ENCODE measurements at places on chromosomes 2 and 18.

DNA sequence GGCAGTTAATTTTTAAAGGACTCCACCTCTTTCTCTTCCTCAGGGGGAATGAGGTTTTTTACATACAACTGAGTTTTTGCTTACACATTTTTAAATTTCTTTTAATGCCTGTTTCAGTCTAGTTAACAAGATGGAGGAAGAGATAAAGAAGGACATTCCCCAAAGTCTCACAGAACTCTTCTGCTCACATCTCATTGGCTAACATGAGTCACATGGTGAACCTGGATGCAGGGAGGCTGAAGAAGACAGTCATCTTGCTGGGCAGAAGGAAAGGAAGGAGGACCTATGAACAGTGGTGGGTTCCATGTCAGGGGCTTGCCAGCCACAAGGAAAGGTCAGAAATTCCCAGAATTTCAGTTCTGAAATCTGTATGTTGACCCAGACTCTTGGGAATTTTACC lies 10.4 kb upstream of the ST8SIA5 start:
- DNase-seq = no peak

DNA sequence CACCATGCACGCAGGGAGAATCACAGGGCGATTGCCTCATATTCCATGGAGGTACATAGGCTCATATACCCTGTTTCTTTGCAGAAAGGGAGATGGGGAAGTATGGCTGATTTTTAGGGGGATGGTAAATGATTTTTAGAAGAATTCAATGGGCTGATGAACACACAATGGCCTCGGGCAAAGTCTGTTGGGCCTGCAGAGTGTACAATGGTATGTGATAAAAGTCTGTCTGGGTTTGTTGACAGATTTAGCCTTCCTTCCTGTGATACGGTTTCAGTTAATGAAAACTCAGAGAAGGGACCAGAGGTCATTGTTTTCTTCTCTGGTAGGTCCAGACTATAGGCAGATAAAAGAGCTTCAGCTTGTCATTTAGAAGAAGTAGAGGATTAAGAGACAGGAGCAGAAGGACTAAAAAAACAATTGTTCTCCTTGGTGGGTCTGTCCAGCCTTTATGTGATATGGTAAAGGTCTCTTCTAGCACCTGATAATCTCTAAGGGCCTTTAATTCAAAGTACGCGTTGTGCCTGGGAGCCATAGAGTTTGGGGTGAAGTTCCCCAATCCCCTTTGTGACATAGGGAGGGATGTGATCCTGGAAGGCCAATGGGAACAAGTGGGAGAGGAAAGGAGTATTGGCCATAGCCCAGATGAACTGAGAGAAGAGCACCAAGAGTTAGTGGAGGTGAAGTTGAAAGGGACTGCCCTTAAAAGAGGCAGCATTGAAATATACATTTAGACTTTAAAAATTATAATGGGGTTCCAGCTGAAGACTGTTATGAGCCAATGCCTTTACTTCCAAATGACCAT lies 107.5 kb upstream of the SERPINE2 start:
- DNase-seq = no peak

GRCh38 chr2:126448611-126449010 lies 207.3 kb upstream of the GYPC start:
- DNase-seq = no peak

GRCh38 chr2:187075199-187075635 lies 226.2 kb upstream of the ZSWIM2 start:
- no peak for DNase-seq

GRCh38 chr2:86790676-86791572 lies at the start of gene CD8A:
TSS of gene CD8A (minus strand) at chr2:86790913. CDS start at chr2:86790825, 88 bp downstream.
- no peak for DNase-seq

DNA sequence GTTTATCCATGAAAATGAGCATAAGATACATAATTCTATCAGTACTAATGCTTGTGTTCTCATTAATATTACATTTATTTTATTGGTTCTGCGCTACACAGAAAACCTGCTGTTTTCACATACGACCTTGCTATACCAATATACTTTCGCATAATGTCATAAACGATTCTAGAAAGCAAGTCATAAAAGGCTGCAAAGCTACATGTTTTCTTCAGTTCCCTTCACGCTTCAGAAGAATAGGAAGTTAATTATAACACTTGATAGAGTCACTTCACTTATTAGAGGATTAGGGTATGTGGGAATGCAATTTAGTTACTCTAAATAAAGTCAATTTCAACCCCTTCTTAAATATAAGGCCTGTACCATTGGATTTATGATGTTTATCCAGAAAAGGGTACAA lies 29.0 kb downstream of the PSME4 start:
- no peak for DNase-seq

DNA sequence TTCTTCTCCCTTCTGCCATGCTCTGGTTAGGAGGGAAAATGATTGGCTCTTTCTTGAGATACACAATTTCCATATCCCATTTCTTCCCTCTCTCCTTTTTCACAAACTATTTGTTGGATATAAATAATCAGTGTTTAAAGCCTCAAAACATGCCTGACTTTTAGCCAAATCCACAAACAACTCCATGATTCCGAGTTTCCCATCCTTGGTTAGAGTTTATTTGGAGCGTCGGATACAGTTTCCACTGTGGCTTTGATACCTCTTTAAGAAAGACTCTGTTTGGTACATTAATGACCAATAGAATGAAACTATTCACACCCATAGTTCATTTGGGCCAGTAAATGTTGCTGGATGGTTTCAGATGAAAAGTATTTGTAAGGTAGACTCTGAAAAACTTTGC lies 5.9 kb upstream of the FHL2 start:
- no peak for DNase-seq

DNA sequence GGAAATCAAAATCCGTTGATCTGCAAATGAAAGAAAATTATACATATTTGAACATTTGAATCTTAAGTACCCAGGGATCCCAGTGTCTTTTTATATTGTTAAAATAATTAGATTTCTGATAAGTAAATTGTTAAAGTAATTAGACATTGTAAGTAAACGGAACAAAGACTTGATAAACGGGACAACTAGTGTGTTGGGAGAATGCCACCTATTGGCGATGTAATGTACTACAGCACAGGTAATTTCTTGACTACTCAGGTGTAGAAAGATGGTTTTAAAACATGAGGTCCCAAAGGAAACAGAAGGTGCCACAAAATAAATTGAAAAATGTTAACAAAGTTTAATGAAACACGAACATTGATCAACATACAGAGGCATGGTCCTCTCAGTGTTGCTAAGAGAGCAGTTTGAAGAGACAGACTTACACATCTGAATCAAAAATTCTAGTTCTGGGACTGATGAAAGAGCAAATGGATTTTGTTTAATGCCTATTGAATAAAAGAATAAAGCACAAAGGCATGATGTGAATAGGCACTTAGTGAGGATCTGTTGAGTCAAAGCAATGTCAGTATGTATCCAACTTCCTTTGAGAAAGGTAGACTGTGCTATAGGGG lies 103.4 kb upstream of the RASGRP3 start:
- peak; percentile 16 for DNase-seq

GRCh38 chr2:73850009-73850408 lies 21.2 kb downstream of the STAMBP start:
- no peak for DNase-seq

- DNase-seq = no peak
Observed at GRCh38 chr2:28163028-28163427, 229.6 kb upstream of the FOSL2 start.

DNA sequence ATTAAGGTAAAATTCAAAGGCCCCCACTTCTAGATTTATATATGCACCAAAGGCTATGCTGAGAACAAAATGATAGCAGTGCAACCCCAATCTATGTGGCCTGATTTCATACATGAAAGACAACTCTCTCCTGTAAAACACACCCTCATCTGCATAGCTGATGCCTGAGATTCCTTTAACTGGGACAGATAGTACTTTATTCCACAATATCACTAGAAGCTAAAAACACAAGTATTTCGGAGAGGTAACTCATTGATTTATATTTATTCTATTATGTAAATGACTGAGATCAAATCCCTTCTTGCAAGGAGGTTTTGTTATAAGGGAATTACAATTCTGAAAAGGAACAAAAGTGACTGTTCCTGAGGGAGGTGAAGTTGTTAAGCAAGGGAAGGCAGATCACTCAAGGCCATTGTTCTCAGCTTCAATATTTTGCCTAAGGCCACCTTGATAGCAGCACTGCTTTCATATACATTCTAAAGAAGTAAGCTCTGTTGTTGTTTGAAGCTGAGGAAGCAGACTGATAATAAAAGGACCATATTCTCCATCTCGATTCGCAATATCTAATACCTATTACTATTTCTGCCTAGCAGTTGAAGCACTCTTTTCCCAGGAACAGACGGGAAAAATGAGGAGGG lies 471.0 kb upstream of the CDH7 start:
- no peak for DNase-seq

DNA sequence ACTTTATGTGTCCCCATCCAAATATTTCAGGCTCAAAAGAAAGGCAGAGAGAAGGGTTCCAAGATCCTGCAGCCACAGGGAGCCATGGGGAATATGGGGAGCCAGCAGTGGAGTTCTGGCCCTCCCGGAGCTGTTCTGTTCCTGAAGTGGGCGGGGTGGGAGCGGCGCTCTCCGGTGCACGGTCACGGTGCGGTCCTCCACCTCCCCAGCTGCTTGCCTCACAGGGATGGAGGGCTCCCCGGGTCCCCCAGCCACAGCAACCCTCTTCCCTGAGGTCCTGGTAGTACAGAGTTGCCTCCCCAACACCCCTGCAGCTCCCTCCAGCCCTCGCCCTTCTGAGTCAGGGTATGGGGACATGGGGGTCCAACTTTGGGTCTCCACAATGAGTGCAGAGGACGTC lies 26.2 kb upstream of the SNED1 start:
- no peak for DNase-seq

- DNase-seq = no peak
Observed at GRCh38 chr2:126513033-126513432, 142.9 kb upstream of the GYPC start.

DNA sequence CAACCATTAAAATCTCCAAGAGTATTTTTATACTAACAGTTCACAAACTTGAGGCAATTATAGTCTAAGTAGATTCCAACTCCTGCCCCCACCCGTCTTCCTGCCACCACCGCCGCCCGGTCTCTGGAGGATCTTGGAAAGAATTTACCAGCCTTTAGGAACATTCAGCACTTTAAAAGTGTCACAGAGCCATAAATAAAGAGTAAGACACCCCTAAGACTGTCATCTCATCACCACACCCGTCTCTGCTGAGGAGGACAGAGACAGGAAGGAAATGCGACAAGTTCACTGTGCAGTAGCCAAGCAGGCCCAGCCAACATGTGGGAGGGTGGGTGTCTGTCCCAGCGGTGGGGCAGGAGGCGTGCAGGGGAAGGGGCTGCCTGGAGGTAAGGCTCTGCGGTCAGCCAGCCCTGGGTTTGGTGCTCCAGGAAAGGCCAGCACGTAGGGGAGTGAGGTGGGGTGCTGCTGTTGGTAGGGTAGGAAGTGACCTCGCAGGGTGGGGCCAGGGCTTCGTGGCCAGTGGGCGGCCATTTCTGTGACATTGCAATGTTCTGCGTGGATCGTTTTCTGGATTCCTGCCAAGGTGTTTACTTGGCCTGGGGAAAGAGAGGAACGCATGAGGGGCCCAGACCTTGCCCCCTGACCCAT lies 111.6 kb downstream of the FAM210A start:
- DNase-seq = peak; percentile 58

- no peak for DNase-seq
Observed at GRCh38 chr2:62934517-62934916, 116.1 kb upstream of the OTX1 start.

DNA sequence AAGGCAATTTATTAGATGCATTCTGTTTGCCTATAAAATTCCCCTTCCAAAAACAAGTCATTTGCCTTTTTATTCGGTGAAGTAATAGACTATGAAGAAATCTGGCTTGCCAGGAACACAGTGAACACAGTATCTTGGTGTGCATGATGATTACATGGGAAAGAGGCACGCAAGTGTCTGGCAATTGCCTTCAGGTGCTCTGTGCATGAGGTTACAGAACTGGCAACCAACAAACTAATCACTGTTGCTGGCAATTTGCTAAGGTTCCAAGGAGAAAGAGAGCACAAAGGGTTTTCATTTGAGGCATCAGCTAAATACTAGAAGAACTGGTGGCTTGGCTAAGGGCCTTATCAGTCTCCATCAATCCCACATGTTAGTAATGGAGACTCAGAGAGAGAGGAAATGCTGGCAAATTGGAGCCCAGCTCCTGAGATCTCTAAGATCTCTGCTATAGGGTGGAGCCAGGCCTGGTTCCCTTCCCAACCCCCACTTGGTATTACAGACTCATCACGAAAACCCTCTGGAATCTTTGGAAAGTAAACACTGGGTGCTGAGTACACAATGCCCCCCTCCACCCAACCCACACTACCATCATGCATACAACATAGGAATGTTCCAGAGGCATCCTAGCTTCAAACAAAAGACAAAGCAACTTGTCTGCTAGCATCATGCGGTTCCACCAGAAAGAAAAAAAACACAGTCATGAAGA lies 10.4 kb downstream of the RNF152 start:
- DNase-seq = no peak

DNA sequence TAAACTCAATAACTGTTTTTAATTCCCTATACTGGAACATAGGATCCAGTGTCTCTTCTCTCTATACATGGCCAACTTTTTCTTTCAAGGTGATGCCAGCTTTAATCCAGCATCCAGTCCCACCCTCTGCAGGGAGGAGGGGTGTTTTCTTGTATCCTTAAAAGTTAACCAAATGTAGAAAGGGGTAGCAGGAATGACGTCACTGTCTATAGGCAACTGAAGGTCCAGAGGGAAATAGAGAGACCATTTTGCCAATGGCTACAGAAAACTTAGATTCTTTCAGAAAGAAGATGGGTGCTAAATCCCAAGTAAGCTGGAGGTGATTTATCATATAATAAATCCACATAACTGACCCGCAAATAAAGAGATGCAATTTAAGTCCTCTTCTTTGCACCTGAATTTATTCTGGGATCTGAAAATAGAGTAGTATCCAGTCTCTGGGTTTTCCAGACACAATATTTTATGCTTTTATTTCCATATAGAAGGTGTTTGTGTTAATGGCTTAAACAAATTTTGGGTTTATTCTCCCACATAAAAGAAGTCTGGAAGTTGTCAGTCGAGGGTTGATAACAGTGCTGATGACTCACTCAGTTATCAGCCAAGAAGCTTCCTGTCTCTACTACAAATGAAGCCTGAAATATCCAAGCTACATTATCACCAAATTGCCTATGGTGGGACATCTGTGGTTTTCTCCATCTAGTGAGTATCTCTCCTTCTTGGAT lies 5.7 kb upstream of the DNER start:
- DNase-seq = no peak

DNA sequence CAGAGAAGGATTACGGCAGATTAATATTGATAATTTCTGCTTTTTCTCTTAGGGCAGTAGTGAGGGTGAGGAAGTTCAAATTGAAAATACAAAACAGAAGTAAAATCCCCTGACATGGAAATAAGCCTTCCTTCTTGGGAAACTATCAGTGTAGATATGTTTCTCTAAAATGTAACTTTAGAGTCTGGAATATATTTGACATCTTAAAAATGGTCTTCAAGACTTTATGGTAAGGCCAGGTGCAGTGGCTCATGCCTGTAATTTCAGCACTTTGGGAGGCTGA lies 33.0 kb downstream of the INPP5D start:
- no peak for DNase-seq

DNA sequence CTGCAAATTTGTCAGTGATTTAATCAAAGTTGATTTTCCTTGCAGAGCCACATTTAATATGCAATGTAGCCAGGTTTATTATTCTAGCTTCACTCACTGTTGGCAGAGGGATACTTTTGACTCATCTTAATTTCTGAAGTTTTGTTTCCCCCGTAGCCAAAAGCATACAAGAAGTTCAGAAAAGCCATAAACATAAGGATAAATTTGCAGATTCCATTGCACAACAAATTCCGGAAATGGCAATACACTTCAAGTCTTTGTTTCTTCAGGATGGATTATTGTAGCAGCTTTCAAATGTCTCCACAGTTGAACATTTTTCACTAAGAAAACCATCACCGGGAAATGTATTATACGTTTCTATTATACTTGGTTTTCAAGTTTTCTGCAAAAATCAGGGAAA lies 88.0 kb upstream of the ZCCHC2 start:
- DNase-seq = no peak
